ENCODE measurements at places on chromosomes 11 and 22.
A peak's percentile ranks its signal among the peaks of the same experiment; 100 is the strongest.

- no peak for DNase-seq
Observed at GRCh38 chr11:26698224-26698623, 23.6 kb downstream of the SLC5A12 start.

DNA sequence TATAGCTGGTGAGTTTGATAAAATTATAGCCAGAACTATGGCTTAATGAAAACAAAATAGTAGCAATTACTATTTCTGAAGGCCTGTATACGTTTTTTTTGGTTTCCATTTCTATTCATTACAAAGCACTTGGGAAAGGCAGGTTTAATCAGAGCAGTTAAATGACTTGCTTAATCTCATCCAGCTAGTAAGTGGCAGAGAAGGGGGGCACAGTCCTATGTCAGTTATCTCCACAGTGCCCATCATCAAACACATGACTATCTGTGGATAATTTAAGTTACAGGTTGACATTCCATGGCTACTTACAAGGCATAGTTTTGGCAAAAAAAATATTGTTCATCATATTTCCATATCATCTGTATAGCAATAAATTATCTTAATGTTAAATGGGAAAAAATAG lies 93.7 kb downstream of the PGR start:
- no peak for DNase-seq

DNA sequence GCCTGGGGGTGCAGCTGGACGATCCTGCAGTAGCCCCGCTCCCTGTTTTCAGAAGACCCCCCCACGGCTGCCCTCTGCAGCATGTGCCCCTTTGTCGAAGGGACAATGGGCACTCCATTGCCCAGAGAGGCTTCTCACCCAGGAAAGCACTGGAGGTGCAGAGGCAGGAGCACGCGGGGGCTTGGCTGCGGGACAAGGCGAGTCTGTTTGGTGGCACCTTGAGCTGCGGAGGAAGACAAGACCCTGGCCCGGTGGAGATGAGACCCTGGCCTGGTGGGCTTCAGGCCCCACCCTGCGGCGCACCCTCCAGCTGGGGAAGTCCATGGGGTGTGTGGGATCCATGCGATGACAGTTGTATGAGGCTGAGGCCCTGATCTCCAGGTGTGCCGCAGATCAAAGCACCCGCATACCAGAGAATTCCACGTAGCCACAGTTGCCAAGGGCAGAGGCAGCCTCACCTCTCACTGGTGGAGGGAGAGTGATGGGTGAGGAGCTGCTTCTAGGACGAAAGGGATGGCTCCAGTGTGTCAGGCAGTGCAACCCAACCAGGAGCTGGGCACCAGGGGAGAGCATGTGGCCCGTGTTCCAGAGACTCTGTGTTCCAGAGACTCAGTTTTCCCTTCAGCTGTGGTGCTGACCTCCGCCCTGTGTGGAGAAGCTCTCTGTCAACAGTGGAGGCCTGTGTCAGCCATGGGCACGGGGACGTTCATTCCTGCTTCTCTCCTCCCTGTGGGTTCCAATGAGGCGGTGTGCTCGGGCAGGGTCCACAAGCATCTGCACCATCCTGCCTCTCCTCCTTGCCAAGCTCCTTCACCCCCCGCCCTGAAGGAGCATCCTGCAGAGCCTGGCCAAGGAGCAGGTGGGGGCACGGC lies 10.0 kb downstream of the TBX1 start:
- DNase-seq = no peak

- no peak for DNase-seq
Observed at GRCh38 chr11:65330544-65330943, 3.1 kb upstream of the DPF2 start.

GRCh38 chr11:125036933-125037332 lies 26.2 kb upstream of the SLC37A2 start:
- peak; percentile 80 for DNase-seq

GRCh38 chr11:2113776-2114175 lies 25.4 kb downstream of the IGF2 start:
- no peak for DNase-seq

- DNase-seq = no peak
Observed at GRCh38 chr22:45912910-45913309, 64.1 kb downstream of the WNT7B start.

DNA sequence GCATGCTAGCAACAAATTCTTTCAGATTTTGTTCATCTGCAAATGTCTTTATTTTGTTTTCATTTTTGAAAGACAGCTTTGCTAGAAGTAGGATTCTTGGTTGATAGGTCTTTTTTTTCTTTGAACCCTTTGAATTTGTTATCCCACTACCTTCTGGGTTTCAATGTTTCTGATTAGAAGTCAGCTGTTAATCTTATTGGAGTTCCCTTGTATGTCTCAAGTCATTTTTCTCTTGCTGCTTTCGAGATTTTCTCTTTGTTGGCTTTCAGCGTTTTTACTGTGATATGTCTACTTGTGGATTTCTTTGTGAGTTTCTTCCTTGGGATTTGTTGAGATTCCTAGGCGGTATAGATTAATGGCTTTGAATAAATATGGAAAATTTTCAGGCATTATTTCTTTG lies 27.2 kb upstream of the MS4A8 start:
- no peak for DNase-seq

GRCh38 chr22:25722626-25723025 lies 19.4 kb upstream of the MYO18B start:
- no peak for DNase-seq

DNA sequence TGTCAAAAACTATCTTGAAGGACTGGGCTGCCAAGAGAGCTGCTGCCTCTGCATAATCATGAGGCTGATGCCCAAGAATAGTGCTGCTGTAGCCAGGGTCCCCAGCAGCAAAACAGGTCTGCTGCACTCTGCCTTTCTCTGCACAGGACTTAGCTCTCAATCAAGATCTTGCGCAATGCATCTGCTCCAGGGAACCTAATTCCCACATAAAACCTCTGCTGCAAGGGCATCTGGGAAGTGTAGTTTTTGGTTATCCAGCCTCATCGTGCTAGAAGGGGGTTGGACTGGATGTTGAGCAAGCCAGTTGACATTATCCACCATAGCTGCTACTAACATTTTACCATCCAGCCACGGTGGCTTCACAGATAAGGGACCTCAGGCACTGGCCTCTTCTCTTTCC lies 192.7 kb downstream of the C11orf91 start:
- DNase-seq = no peak

GRCh38 chr11:90254065-90254464 lies 31.2 kb upstream of the CHORDC1 start:
- DNase-seq = no peak

DNA sequence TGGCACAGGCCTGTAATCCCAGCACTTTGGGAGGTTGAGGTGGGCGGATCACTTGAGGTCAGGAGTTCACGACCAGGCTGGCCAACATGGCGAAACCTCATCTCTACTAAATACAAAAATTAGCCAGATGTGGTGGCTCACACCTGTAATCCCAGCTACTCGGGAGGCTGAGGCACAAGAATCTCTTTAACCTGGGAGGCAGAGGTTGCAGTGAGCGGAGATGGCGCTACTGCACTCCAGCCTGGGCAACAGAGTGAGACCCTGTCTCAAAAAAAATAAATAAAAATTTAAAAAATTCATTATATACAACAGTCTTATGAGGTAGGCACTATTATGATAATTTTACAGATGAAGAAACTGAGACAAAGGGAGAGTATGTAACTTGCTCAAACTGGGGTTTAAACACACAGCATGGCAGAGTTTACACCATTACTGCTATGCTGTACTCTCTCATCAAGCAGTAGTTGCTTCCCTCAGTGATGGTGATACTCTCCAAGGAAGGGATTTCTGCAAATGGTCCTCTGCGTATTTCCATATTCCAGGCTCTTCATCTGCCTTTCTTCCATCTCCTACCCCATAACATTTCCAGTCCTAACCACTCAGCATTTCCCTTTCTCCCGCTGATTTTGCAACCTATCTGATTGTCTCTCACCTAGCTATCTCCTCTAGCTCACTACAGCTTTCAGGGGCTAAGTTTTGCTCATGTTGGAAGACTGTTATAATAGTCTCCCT lies 95.3 kb downstream of the CCDC83 start:
- no peak for DNase-seq

- DNase-seq = no peak
Observed at GRCh38 chr11:69241075-69241740, 52.7 kb upstream of the MYEOV start.

GRCh38 chr11:31001427-31001826 lies 368.1 kb downstream of the DCDC1 start:
- no peak for DNase-seq

- no peak for DNase-seq
Observed at GRCh38 chr11:35847473-35847872, 96.4 kb upstream of the LDLRAD3 start.

DNA sequence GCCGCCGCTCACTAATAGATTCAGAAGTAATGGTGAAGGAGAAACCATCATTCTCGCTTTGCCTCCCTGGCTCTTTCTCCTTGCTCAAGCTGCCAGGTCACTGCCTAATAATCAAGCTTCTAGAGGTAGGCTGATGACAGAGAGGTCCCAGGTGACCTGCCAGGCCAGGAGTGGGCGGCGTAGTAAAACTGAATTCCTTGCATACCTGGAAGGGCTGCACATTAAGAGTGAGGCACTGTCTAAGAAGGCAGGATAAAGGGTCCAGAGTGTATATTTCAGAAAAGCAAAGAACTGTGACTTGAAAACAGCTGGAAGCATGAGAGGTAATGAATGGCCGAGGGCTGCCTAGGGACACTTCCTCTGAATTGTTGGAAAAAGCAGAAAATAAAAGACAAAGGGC lies 4.1 kb downstream of the SYT13 start:
- no peak for DNase-seq

DNA sequence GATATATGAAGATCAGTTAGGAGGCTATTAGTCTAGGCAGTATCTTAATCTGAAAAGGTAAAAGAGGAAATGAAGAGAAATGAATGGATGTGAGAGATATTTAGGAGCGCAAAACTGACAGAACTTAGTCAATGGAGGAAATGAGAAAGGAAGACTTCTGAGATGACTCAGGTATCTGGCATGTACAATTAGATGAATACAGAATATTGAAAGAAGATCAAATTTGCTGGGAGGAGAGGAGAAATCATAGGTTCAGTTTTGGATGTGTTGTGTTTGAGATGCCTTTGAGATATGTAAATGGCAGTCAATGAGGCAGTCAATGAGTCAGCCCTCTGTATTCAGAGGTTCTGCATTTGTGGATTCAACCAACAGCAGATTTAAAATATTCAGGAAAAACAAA lies 42.9 kb upstream of the GAB2 start:
- peak; percentile 16 for DNase-seq

DNA sequence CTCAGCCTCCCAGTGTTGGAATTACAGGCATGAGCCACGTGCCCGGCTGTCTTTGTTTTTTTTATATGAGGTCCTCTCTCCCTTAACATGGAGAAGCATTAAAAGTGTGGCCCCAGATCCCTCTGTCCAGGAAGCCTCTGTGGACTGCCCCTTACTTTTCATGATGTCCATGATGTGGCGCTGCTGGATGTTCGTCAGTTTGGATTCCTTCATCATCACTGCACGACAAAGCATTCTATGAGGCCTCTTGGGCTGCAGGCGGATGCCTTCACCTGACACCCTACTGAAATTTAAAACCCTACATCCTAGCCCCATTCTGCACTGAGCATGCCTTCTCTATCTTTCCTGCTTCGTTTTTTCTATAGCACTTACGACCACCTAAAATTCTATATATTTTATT lies 2.1 kb downstream of the C22orf23 start:
- DNase-seq = no peak

- DNase-seq = no peak
Observed at GRCh38 chr22:29478326-29479276, 1.4 kb upstream of the NEFH start.

- no peak for DNase-seq
Observed at GRCh38 chr11:17544181-17544622, at the start of gene USH1C. TSS of gene USH1C (minus strand) at chr11:17544416. CDS start at chr11:17544307, 109 bp downstream.

DNA sequence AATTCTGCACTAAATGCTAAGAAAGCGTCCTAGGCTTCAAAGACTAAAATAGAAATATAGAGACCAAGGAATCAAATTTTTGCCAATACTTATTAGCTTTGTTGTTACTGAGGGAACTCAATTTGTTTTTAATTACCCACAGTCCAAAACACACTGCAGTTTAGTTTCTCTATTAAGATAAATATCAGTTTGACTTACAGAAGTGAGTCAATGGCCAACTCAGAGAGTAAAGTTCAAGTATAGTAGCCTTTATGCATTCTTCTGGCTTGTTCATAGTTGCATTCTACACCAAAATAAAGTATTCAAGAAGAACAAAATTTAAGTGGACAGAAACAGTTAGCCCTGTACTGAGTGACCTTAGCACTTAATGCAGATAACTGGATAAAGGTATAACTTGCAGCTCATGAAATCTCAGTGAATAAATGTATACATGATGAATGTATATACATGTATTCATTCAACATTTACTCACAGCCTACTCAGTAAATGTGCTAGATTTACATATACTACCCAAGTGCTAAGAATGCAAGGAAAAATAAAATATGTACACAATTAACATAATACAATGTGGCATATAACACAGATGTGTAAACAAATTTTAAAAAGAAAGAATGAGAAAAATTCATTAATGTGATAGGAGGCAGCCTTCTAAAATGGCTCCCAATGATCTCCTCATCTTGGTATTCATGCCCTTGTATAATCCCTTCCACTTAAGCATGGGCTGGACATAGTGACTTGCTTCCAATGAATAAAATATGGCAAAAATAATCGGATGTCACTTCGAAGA lies 9.7 kb upstream of the RNF141 start:
- peak; percentile 36 for DNase-seq

DNA sequence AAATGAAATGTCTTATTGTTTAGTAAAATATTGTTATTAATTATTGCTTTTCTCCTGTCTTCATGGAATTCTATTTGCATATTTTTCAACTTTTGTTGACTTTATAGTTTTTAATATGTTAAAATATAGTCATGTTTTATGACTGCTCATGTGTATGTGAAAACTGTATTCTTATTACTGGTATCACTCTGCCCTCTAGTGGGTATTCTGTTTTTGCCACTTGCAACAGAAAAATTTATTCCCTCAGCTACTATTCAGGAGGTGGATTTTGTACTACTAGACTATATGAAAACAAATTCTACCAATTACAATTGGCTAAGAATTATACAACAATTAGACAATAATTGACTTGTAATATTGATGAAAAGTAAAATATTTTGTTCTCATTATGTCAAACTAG lies 45.0 kb downstream of the OR4C6 start:
- DNase-seq = peak; percentile 30

- DNase-seq = no peak
Observed at GRCh38 chr22:44889255-44889878, 120.4 kb downstream of the PHF21B start.

- DNase-seq = no peak
Observed at GRCh38 chr22:24323695-24324094, 53.1 kb downstream of the SPECC1L start.

- no peak for DNase-seq
Observed at GRCh38 chr11:64859542-64860414, 15.3 kb upstream of the CDC42BPG start.

DNA sequence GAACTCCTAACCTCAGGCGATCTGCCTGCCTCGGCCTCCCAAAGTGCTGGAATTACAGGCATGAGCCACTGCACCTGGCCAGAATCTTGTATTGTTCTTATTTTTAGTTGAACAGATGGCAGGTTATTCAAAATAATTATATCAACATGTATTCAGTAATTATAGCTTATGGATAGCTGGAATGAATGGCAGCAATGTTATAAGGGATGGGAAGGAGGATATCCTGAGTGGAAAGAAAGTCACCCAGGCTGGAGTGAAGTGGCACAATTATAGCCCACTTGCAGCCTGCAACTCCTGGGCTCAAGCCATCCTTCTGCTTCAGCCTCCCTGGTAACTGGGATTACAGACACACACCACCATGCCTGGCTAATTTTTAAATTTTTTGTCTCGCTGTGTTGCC lies 88.1 kb downstream of the MED15 start:
- DNase-seq = no peak
